ENCODE measurements at places on chromosomes 1 and 21. TPM values are rescaled to one million over a fixed set of nuclear protein-coding genes. Genes with fewer than 3 reads are reported as not detected.

DNA sequence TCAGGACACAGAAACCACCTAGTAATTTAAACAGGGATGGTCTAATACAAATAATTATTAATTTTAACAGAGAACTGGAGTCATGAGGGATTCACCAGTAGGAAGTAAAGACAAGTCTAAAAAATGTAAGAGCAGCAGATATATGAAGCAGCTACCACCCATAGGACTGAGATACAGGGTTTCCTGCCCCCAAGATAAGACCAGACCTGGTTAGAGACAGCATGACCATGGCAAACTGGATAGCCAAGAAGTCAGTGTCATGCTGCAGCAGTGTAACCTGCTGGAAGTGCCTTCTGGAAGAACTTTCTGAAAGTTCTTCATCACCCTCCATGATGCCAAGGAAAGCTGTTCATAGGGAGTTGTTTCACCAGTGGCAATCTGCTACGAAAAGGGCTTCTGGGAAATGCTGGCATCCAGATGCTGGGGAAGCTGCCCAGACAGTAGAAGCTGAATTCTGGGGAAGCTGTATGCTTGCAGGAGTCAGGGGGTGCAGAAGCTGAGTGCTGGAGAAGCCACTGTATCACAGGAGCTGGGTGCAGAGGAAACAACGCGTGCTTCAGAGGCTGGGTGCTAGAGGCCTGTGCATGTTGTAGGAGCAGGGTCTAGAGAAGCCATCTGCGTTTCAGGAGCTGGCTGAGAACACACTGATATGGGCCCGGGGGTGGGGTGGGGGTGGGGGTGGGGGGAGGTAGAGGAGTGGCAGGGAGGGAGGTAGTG lies 356.4 kb downstream of the DISC1 start:
- H3K4me1 ChIP-seq: no peaks in the 10 kb centered on the region
- no peak overlapping the region for H3K27ac ChIP-seq
- no peaks in the 10 kb centered on the region for H3K27me3 ChIP-seq
- no peak overlapping the region for H3K4me3 ChIP-seq

DNA sequence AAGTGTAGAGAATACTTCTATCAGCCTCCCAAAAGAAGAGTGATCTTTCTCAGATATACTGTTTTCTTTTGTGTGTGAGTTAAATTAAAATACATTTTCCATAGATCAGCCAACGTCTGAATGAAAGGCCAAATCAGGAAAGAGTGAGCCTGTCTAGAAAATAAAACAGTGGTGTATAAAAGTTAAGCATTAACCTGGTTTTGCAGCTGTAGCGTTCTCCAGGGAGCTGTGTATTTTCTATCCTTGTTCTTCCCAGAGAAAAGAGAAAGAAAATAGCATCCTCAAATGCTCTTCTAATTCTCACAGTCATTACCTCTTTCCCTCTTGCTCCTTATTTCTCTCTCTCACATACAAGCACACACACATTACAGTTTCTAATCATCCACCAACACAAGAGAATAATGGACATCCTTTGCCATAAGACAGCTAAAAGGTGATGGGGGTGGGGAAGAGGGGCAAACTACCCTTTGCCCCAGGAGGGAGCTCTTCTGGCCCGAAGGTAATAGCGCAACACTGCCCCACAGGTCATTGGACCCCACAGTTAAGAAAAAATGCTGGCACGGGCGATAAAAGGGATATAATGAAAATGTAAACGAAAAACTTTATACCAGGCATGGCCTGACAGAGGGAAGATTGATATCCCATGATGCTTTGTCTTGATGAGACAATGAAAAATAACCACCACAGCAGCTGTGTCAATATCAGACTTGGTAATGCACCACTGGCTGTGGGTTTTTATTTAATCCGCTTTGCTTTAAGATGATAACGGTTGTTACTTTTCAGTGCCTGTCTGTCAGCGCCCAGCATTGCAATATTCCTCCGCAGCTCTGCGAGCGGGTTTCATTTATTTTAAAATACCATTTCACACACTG lies 150.3 kb downstream of the NUF2 start:
- DNase-seq: no peak
- H3K27me3 ChIP-seq: no peaks in the 10 kb centered on the region

DNA sequence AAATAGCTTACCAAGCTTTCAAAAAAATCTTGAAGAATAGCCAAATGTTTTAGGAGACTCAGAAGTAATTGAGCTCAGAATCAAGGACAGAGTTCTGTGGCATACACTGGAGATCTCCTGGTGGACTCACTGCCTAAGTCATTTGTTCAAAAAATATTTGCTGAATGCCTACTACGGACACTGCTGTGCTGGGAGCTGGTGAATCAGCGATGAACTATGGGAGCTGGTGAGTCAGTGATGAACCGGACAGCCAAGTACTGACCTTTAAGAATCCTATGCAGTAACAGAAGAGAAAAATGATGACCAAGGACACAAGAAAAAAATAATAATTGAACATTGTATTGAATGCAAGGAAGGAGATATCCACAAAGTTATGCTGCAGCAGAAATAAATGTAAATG lies 717.9 kb upstream of the CXADR start:
- DNase-seq: peak; percentile 93
- peak overlapping the region; percentile 1 for H3K27ac ChIP-seq
- peaks cover 59% of the 10 kb centered on the region for H3K4me1 ChIP-seq
- no peaks in the 10 kb centered on the region for H3K27me3 ChIP-seq
- no peaks in the 10 kb centered on the region for H3K36me3 ChIP-seq

- H3K36me3 ChIP-seq: no peaks in the 10 kb centered on the region
- no peaks in the 10 kb centered on the region for H3K27me3 ChIP-seq
- peaks cover 10% of the 10 kb centered on the region for H3K4me1 ChIP-seq
- DNase-seq: no peak
Observed at GRCh38 chr1:87584586-87584985, 255.9 kb downstream of the LMO4 start.

SPRR2G gene
- total RNA-seq: not detected

DNA sequence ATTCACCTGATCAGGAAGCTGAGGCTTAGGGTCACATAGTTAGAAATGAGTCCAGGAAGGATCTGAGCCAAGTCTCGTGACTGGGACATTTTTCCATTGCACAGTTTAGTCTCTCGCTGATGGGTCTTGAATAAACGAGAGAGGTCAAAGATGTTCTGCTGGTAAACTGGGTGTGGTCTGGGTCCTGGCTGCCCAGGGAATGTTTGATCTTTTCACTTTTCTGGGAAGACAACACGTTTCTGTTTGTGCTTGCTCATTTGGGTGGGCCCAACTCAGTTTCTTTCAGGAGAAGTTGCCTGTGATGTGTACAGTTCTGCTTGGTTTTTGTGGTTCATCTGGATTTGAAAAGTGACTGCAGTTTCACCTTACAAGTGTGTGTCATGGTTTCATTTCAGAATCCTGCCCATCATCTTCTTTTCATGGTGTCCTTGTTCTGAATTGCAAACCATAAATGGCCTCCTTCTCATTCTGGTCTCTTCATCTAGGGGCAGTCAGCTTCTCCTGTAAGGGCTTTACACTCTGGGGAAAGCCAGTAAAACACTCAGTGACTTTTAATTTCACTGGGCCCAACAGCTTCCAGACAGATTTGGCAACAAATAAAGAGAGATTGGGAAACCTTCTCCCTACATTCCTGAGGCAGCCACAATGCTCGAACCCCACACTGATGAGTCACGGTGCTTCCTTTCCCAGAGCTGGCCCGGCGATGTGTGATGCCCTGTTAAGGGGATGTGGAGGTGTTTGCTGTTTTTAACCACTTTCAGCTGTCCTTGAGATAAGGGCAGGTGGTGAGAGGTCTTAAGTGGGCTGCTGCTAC lies 7.2 kb upstream of the TACSTD2 start:
- peak overlapping the region; percentile 82 for H3K4me3 ChIP-seq
- H3K4me1 ChIP-seq: peaks cover 63% of the 10 kb centered on the region
- DNase-seq: peak; percentile 91
- peaks cover 5% of the 10 kb centered on the region for H3K36me3 ChIP-seq
